ENCODE measurements at places on chromosomes 7 and 10. TPM values are rescaled to one million over a fixed set of nuclear protein-coding genes. Genes with fewer than 3 reads are reported as not detected.
A peak's percentile ranks its signal among the peaks of the same experiment; 100 is the strongest.

DNA sequence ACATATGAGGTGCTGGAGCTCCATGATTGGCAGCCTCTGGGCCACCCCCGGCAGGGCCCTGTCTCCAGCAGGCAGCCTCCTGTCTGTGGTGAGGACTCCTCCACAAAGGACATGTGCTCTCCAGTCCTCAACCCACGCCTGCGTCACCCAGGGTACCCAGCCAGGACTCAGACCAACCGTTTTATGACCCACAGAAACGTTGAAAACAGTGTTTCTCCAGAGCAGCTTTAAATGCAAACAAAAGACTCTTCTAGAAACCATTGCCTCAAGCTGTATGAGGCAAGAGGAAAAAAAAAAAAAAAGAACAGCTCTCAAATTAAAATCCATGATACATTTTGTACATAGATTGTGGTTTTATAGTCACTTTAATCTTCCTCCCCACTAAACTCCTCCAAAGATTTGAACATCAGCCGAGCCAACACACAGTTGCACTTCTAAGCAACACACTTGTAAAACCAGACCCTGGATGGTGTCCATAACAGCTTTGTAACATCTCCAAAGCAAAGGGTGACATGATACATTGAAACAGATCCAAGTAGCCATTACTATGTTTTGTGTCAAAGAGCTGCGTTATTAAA is 175.0 kb upstream of the LYZL2 start:
- peaks cover 12% of the 10 kb centered on the region for H3K4me1 ChIP-seq
- no peaks in the 10 kb centered on the region for H3K27me3 ChIP-seq
- DNase-seq = no peak
- no peak overlapping the region for H3K4me3 ChIP-seq

GRCh38 chr7:27714831-27715444 is 25.0 kb upstream of the TAX1BP1 start:
- no peaks in the 10 kb centered on the region for H3K36me3 ChIP-seq
- no peak overlapping the region for H3K27ac ChIP-seq
- H3K4me3 ChIP-seq = no peak overlapping the region
- DNase-seq = no peak
- H3K27me3 ChIP-seq = no peaks in the 10 kb centered on the region
- peaks cover under 1% of the 10 kb centered on the region for H3K4me1 ChIP-seq

DNA sequence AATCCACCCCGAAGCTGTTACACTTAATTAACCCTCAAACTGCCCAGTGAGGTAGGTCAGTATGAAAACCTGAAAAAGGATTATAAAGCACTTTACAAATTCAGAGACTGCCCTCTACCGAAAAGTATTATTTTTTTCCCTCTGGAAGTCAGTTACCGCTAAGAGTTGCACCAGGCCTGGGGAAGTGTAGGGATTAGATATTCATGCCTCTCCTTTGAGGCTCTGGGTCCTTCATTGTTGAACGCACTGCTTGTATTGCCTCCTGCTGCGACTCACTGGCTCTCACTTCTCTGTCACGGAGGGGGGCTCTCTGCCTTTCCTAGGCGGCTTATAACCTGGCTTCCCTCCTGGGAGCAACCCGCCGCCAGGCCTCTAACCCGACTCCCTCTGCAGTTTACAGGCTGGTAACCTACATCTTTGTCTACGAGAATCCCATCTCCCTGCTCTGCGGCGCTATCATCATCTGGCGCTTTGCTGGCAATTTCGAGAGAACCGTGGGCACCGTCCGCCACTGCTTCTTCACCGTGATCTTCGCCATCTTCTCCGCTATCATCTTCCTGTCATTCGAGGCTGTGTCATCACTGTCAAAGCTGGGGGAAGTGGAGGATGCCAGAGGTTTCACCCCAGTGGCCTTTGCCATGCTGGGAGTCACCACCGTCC is 2.7 kb downstream of the RHBDD2 start:
- H3K36me3 ChIP-seq = peaks cover 56% of the 10 kb centered on the region
- H3K27me3 ChIP-seq = no peaks in the 10 kb centered on the region
- DNase-seq = no peak
- H3K4me1 ChIP-seq = peaks cover 7% of the 10 kb centered on the region
- no peak overlapping the region for H3K4me3 ChIP-seq

- H3K27ac ChIP-seq = no peak overlapping the region
- no peak overlapping the region for H3K4me3 ChIP-seq
- DNase-seq = peak; percentile 7
- H3K27me3 ChIP-seq = peaks cover 3% of the 10 kb centered on the region
- H3K4me1 ChIP-seq = no peaks in the 10 kb centered on the region
Observed at GRCh38 chr10:11242443-11243387, 225.0 kb downstream of the CELF2 start.

- no peak overlapping the region for H3K4me3 ChIP-seq
- DNase-seq = no peak
- no peaks in the 10 kb centered on the region for H3K36me3 ChIP-seq
- peaks cover 66% of the 10 kb centered on the region for H3K27me3 ChIP-seq
Observed at GRCh38 chr7:85749696-85750453, 563.0 kb upstream of the SEMA3D start.

- DNase-seq = peak; percentile 7
- peaks cover 36% of the 10 kb centered on the region for H3K27me3 ChIP-seq
- H3K27ac ChIP-seq = no peak overlapping the region
- no peak overlapping the region for H3K4me3 ChIP-seq
- no peaks in the 10 kb centered on the region for H3K36me3 ChIP-seq
Observed at GRCh38 chr10:78290131-78290750, 256.6 kb downstream of the RPS24 start.

DNA sequence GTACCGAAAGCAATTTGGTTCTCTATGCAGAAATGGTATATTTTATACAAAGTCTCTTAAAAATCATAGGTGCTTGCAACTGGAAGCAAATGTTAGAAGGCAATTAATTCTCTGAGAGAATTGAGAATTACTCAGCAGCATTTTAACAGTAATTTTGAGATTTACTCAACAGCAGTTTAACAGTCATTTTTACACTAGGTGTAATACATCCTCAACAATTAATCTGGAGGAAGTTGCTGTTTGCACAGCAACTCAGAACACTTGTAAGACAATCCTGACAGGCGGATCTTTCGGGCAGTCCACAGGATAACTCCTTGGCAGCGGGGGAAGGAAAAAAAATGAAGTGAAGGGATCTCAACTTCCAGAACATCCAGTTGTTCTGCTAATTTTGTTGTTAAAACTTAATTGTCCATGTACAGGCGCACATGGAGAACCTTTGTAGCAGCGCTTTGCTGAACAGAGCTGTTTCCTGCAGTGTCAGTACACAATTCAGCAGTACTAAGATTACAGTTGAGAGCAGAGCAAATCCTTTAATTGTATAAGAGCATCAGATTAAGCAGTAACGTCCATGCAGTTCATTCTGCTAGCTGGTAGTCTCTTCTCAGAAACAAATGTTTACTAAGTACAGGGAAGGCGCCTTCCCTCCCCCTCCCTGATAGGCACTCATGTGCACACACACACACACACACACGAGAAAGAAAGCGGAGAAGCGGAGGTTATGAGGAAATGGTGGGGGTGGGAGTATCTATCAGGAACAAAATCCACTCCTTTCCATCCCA is 43.8 kb downstream of the ENO4 start:
- no peak for DNase-seq
- no peaks in the 10 kb centered on the region for H3K27me3 ChIP-seq
- H3K4me1 ChIP-seq = peaks cover 19% of the 10 kb centered on the region
- no peak overlapping the region for H3K27ac ChIP-seq
- peaks cover 16% of the 10 kb centered on the region for H3K36me3 ChIP-seq
- H3K4me3 ChIP-seq = no peak overlapping the region

GRCh38 chr7:6241607-6241973 is 30.8 kb downstream of the CYTH3 start:
- no peak overlapping the region for H3K4me3 ChIP-seq
- no peak overlapping the region for H3K27ac ChIP-seq
- DNase-seq = no peak
- H3K27me3 ChIP-seq = no peaks in the 10 kb centered on the region

- H3K27ac ChIP-seq = peak overlapping the region; percentile 95
- peak; percentile 92 for DNase-seq
- H3K27me3 ChIP-seq = no peaks in the 10 kb centered on the region
- no peaks in the 10 kb centered on the region for H3K36me3 ChIP-seq
Observed at GRCh38 chr10:88042160-88043100, 179.0 kb downstream of the PTEN start.

GRCh38 chr7:48255046-48255445 is 83.8 kb downstream of the ABCA13 start:
- DNase-seq = peak; percentile 5
- H3K4me3 ChIP-seq = no peak overlapping the region
- no peaks in the 10 kb centered on the region for H3K36me3 ChIP-seq
- H3K4me1 ChIP-seq = peaks cover 6% of the 10 kb centered on the region
- no peaks in the 10 kb centered on the region for H3K27me3 ChIP-seq
- H3K27ac ChIP-seq = no peak overlapping the region

GRCh38 chr10:59085711-59086502 is 90.5 kb upstream of the PHYHIPL start:
- H3K4me1 ChIP-seq = peaks cover 9% of the 10 kb centered on the region
- H3K4me3 ChIP-seq = no peak overlapping the region
- peaks cover 78% of the 10 kb centered on the region for H3K27me3 ChIP-seq
- no peak overlapping the region for H3K27ac ChIP-seq
- no peaks in the 10 kb centered on the region for H3K36me3 ChIP-seq
- no peak for DNase-seq

DNA sequence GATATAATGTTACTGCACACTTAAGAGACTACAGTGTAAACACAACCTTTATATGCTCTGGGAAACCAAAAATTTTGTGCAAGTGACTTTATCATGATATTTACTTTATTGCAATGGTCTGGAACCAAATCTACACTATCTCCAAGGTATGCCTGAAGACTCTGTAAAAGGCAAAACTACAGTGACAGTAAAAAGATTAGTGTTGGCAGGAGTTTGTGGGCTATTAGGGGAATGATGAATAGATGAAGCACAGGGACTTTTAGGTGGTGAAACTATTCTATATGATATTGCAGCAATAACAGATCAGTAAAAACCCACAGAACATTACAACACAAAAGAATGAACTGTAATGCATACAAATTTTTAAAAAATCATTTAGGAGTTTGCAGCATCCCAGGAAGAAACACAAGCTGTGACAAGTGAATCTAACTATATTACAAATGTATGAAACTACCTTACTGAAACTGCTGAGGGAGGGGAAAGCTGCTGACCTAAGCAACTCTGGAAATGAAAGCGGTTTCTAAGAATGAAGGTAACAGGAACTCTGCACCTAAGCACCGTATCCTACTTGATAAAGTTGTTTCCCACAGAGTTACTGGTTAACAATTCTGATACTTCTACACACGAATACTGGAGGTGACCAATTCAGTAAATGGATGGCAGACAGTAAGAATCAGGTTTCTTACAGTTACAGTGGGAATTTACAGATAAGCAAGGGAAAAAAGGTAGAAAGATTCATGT is 82.6 kb downstream of the ATE1 start:
- peaks cover 31% of the 10 kb centered on the region for H3K36me3 ChIP-seq
- H3K27ac ChIP-seq = no peak overlapping the region
- H3K4me3 ChIP-seq = no peak overlapping the region
- no peak for DNase-seq

- peak; percentile 82 for DNase-seq
- H3K36me3 ChIP-seq = peaks cover 19% of the 10 kb centered on the region
- H3K4me3 ChIP-seq = peak overlapping the region; percentile 61
Observed at GRCh38 chr10:95273393-95274312, 17.1 kb downstream of the PDLIM1 start.

DNA sequence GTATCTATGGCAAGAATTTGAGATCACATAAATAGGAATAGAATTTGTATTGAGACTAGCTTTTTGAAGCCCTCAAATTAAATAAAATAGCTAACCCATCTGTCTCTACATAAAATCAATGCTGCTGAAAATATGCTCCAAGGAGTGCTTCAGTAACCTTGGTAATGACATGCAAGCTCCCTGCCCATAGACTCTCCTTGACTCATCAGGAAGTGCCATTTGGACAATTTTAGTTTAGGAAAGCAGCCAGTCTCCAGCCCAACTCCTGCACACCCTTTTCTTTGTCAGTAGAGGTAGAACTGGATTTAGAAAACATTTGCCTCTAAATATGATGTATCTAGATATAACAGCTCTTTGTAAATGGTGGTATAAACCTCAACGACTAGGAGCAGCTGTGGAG is 69.9 kb upstream of the PTPRZ1 start:
- H3K4me1 ChIP-seq = peaks cover 32% of the 10 kb centered on the region
- DNase-seq = peak; percentile 18
- no peaks in the 10 kb centered on the region for H3K27me3 ChIP-seq

- no peak overlapping the region for H3K27ac ChIP-seq
- no peaks in the 10 kb centered on the region for H3K36me3 ChIP-seq
- DNase-seq = no peak
- H3K27me3 ChIP-seq = peaks cover 38% of the 10 kb centered on the region
Observed at GRCh38 chr10:78414380-78414779, 380.7 kb downstream of the RPS24 start.

GRCh38 chr10:109676703-109677102 is 246.6 kb downstream of the XPNPEP1 start:
- H3K4me1 ChIP-seq = peaks cover 14% of the 10 kb centered on the region
- peak overlapping the region; percentile 21 for H3K27ac ChIP-seq
- H3K4me3 ChIP-seq = no peak overlapping the region
- H3K27me3 ChIP-seq = no peaks in the 10 kb centered on the region

- H3K27me3 ChIP-seq = no peaks in the 10 kb centered on the region
- peaks cover 17% of the 10 kb centered on the region for H3K4me1 ChIP-seq
- H3K36me3 ChIP-seq = peaks cover 24% of the 10 kb centered on the region
- peak overlapping the region; percentile 79 for H3K27ac ChIP-seq
- peak; percentile 43 for DNase-seq
Observed at GRCh38 chr7:128405471-128406313, 4.1 kb downstream of the IMPDH1 start.

DNA sequence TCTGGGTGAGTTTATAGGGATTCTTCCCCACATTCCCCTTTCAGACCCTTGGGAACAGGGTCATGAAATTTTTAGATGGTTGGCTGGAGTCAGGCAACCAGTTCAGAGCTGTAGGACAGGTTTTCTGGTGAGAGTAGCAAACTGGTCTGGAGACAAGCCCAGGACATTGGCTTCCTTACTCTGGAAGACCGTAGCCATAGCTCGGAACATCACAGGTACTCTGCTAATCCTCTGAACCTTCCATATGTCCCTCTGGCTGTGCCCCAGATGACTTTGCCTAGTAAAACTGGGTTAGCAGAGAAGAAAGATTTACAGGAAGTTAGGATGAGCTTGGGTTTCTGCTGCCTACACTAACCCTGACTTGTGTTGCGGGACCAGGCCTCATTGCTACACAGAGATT is 104.5 kb upstream of the MKLN1 start:
- H3K4me3 ChIP-seq = no peak overlapping the region
- H3K27ac ChIP-seq = no peak overlapping the region
- no peak for DNase-seq
- no peaks in the 10 kb centered on the region for H3K27me3 ChIP-seq
- peaks cover 9% of the 10 kb centered on the region for H3K4me1 ChIP-seq
- no peaks in the 10 kb centered on the region for H3K36me3 ChIP-seq

DNA sequence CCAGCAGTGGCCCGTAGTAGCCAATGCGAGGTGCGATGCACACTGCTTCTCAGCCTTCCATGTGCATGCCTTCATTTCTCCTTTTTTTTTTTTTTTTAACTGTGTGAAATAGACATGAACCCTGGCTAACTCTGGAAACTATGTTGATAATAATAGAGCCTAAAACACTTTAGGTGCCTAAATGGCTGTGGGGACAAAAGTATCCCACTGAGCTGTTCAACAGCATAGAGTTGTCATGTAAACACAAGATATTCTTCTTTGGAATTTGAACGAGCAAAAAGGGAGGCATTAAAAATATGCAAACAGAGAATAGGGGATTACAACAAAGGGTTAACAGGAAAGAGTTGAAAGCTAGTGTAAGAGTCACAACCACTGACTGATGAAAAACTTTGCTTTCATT is 162.1 kb upstream of the NOBOX start:
- H3K4me3 ChIP-seq = no peak overlapping the region
- peaks cover 4% of the 10 kb centered on the region for H3K4me1 ChIP-seq

TMEM130 gene
- total RNA-seq = not detected

VPS37D gene
- total RNA-seq = 1.3 TPM

PITX3 gene
- not detected for total RNA-seq

NFE2L3 gene
- 2.2 TPM for total RNA-seq

ARMC10 gene
- 43.4 TPM for total RNA-seq

PAPSS2 gene
- total RNA-seq = 1.4 TPM

DUSP5 gene
- total RNA-seq = 61.0 TPM
